CD4-positive, alpha-beta T cell (primary cell): ENCODE measurements at places on chromosomes 4 and X. TPM values are rescaled to one million over a fixed set of nuclear protein-coding genes. Genes with fewer than 3 reads are reported as not detected.

DNA sequence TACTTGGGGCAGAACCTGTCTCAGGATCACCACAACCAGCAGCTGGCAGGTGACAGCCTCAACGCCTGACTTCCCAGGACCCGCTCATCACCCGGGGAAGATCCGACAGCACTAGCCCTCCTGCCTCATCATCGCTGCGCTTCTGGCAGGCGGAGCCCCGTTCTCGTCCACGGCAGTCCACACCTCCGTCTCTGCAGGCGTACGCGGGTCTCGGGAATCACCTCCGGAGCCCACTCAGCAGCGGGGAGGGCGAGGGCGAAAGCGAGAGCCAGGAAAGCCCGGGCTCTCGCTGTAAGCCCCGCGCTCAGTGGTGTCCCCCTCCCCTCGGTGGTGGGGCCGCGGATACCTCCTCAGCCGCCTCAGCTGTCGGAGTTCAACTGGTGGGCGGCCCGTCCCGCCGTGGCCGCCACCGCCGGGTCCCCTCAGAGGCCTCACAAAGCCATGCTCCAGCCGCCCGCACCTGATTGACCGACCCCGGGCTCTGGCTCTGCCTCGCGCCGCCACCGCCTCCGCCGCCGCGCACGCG is 518 bp upstream of the CNKSR2 start:
- peak; percentile 12 for DNase-seq

DNA sequence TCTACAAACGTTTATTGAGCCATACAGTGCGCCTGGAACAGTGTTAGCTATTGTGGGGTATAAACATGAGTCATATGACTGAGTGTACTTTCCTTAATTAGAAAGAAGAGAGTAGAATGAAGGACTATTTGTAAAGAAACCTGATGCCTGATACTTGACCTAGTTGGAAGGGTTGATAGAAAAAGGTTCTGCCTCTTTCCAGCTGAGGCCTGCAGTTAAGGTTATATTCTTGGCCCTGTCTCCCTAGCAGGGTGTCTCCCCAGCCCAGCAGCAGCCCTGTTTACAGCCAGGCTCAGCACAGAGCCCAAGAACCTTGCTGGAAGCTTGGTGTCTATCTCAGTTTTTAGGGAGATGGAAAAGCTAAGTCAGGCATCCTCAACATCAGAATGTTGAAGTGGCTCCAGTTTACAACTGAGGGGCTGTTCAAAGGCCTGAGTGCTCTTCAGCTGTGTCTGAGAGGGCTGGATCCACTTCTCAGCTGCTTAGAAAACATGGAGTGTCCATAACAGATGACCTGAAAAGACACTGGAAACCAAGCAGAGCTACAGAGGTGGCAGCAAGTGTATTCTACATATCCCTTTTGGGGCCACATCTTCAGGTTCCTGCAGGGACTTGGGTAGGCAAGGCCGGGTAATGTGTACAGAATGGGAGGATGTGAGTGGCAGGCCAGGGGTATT is 21.6 kb downstream of the NYX start:
- DNase-seq: no peak

DNA sequence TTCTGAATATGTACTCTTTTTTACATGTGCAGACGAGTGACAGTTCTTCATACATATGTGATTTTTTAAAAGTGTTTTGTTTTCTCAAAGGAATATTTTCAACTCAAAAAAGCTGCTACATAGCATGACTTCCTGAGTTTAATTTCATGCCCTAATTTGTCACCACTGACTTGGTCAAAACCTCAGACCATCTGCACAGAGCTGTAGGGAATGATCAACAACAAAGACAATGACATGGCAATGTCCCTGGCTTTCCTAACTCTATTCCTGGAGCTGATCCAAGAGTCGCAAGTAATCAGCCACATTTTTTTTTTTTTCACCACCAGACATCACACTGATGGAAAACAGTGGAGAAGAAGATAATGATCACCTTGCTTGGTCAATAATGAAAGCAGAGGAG is 97.7 kb downstream of the TMA16 start:
- no peak for DNase-seq

DNA sequence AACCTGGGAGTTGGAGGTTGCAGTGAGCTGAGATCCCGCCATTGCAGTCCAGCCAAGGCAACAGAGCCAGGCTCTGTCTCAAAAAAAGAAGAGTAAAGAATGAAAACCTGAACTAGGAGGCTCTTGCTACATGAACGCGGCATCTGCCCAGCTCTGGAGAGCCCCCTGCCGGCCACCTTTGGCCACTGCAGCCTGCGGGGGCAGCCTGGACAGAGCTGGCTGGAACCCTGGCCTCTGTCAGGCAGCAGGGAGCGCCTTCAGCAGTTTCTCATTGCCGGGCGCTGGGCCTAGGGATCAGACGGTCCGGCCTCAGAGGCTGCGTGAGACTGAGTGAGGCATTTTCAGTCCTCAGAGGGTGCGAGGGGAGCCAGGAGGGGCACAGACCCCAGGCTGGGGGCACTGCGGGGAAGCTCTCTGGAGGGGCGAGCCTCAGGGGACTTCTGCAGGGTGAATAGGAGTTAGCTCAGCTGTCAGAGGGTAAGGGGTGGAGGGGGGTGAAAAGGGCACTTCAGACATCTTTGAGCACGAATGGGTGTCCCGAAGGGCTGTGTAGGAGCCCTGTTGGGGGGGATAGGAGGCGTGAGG is 17.5 kb downstream of the DOK7 start:
- DNase-seq: peak; percentile 69

- no peak for DNase-seq
These were observed 43.1 kb downstream of the ADAMTS3 start for GRCh38 chr4:72525938-72526337.

GRCh38 chrX:66728818-66729271 is 90.0 kb upstream of the EDA2R start:
- DNase-seq: peak; percentile 24

DNA sequence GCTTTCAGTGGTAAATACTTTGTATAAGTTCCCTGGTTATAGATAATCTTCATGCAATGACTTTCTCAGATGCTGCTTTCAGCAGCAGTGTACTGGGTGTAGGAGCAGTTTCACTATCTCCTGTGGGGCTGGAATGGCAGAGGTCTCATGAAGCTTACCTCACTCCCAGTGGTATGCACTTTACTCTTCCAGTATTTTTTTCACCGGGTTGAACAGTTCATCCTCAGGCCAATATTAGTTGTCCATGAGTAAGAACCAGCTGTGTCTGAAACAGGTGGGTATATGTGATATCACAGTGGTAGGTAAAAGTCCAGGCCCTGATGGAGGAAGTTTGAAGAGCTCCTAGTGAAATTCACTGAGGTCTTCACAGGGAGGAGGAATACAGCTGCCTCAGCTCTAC is 351.5 kb upstream of the EMCN start:
- no peak for DNase-seq

DNA sequence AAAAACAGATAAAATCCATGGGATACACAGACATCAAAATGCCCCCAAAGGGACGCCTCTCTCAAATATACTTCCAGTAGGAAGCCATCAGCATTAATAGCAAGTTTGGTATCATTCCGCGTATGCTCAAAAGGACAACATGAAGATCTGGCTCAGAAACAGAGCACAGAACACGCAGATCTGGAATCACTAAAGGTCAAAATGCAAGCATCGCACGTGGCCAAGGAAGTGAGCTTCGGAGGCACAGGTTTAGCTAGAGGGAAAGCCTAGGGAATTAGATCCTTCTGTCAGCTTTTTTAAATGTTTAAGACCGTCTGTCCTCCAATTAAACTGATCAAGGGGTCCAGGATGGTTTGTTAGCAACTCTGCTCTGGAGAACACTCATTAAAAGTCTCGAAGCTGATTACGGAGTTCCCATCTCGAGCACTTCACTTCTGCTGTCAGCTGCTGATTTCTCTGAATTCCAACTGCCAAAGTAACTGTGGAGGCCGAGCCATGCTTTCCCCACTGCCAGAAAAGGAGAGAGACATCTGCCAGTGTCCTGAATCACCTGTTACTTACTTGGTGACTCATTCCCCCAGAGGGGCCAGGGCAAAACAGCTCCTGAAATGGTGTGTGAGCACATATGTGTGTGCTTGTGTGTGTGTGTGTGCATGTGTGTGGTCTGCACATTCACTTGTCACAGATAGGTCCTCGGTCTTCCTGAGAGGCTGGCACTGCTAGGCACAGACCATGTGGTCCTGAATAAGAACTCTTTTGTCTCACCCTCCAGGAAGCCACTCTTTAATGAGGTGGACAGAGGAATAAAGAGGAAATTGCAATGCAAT is 177.7 kb upstream of the PPARGC1A start:
- no peak for DNase-seq

- no peak for DNase-seq
These were observed 117.4 kb downstream of the TMA16 start for GRCh38 chr4:163611784-163612445.

GRCh38 chr4:3250956-3251690 is 2.2 kb downstream of the MSANTD1 start:
- DNase-seq: no peak

DNA sequence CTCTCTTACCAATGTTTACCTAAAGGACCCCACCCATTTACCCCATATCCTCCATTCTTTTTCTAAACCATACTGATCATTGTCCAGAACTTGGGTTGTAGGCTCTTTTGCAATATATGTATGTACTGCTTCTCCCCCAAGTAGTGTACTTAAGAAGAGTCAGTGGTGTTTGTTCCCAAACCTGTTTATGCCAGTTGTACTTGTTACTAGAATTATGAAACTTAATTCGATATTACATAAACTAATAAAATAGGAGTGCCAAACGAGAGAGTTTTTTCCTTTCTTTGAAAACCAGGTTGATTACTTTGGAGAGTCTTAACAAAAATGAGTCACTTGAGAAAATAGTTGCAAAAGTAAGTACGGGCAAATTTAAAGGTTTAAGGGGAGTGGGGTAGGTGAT is 96.3 kb downstream of the GEMIN8 start:
- no peak for DNase-seq

DNA sequence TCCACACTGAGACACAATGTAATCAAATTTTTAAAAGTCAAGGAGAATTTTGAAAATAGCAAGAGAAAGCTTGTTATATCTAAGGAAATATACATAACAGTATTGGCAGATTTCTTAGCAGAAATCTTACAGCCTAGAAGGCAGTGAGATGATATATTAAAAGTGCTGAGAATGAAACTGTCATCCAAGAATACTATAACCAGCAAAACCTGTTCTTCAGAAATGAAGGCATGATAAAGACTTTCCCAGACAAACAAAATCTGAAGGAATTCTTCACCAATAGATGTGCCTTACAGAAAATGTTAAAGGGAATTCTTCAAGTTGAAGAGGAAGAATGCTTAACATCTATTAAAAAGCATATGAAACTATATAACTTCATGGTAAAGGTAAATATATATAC is 73.6 kb downstream of the CPEB2 start:
- no peak for DNase-seq

GRCh38 chr4:69668680-69669079 is 15.6 kb upstream of the UGT2A1 start:
- DNase-seq: no peak

DNA sequence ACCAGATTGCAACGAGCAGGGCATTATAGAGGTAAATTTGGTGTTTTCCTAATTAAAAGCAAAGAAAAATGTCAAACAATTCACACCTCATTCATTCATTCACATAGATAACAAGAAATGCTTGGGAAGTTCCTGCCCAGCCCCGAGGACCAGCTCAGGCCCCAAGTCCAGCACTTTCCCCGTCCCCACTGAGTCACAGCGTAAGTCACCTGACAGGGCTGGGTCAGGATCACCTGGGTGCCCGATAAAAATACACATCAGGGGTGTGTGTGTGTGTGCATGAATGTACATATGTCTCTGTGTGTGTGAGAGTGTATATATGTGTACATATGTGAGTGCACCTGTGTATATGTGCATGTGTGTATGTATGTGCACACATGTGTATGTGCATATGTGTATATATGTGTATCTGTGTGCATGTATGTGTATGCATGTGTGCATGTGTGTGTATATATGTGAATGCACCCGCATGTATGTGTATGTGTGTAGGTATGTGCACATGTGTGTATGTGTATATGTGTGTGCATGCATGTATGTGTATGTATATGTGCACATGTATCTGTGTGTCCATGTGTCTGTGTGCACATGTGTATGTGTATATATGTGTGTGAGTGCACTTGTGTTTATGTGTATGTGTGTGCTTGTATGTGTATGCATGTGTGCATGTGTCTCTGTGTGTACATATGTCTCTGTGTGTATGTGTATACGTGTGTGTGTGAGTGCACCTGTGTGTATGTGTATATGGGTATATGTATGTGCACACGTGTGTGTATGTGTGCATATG is 18.6 kb upstream of the SH3TC1 start:
- no peak for DNase-seq

- DNase-seq: no peak
These were observed 198.8 kb downstream of the CBR4 start for GRCh38 chr4:168811207-168811606.

DNA sequence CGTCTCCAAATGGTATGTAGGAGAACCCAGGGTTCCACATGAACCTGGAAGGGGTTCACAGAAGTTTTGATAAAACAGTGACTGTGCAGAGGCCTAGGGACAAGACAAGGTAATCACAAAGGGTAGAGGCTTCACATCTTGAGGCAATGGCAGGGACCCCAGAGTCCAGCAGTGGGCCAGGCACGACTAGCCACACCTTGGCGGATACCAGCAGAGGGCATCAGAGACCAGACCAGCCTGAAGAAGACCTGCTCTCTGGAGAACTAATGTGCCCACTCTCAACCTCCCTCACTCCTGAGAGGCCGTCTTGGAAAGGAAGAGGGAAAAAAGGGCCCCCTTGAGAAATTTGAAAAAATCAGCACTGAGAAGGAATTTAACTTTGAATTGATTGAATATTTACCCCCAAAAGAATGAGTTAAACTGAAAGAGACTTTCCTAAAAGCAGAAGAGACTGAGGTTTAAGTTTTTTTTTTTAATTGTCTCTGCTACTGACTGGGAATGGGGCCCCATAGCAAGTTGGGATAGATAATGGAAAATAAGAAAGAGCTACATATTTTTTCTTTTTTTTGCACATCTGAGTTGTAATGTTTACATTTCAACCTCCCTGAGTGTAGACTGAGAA is 243.8 kb upstream of the JADE1 start:
- DNase-seq: no peak

DNA sequence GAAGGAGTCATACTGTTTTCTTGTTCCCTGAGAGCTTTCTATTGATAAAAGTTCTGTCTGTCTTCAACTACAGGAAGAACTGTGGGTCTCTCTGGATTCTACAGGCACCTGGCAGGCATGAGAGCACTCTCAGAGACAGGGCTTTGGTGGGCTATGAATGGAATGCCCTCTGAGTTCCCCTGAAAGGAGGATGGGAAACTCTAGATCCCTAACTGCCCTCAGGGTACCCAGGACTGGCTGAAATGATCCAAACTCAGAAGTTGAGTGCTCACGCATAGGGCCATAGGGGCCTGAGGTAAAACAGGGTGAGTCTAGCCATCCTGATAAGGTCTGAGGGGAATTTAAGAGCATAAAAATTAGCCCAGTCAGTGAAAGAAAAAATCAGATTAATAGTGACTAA is 59.0 kb upstream of the SCRG1 start:
- DNase-seq: no peak

- no peak for DNase-seq
These were observed 229.8 kb upstream of the STS start for GRCh38 chrX:6917666-6918065.

GRCh38 chr4:80006935-80007744 is 65.9 kb downstream of the ANTXR2 start:
- DNase-seq: no peak

- DNase-seq: no peak
These were observed 54.6 kb upstream of the ANK2 start for GRCh38 chr4:112994732-112995464.

The UGT8 gene
- total RNA-seq: 0.11 TPM

The FGFR3 gene
- total RNA-seq: not detected

The GPRIN3 gene
- 46.4 TPM for total RNA-seq

The RHOXF1 gene
- 0.45 TPM for total RNA-seq

The GNL3L gene
- 22.8 TPM for total RNA-seq

The PNMA6F gene
- total RNA-seq: not detected

The JADE1 gene
- 58.4 TPM for total RNA-seq

The AMOT gene
- total RNA-seq: 1.6 TPM

The C4orf33 gene
- 9.1 TPM for total RNA-seq

The C4orf54 gene
- total RNA-seq: not detected
